ENCODE measurements at places on chromosomes 4 and X. TPM values are rescaled to one million over a fixed set of nuclear protein-coding genes. Genes with fewer than 3 reads are reported as not detected.

GRCh38 chr4:139858436-139859205, 193.0 kb downstream of the MGST2 start:
- DNase-seq = no peak
- no peaks in the 10 kb centered on the region for H3K36me3 ChIP-seq
- no peaks in the 10 kb centered on the region for H3K27me3 ChIP-seq
- H3K27ac ChIP-seq = no peak overlapping the region

- DNase-seq = no peak
- no peaks in the 10 kb centered on the region for H3K36me3 ChIP-seq
- H3K27ac ChIP-seq = no peak overlapping the region
- no peak overlapping the region for H3K4me3 ChIP-seq
- no peaks in the 10 kb centered on the region for H3K27me3 ChIP-seq
These were observed 54.1 kb upstream of the UNC5C start for GRCh38 chr4:95602872-95603271.

DNA sequence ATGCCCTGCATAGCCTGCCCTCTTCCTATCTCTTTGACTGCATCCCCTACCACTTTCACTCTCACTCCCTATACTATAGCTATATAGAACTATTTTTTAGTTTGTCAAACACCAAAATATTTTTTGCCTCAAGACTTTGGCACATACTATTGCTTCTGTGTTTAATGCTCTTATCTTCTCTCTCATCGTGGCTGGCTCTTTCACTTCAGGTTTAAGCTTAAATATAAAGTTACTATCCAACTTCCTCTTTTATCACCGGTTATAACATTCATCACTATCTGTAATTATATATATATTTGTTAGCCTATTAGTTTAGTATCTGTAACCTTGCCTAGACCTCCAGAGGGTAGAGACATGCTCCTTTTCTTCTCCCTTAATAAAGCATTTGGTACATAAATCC, 11.5 kb upstream of the HMGB2 start:
- no peaks in the 10 kb centered on the region for H3K27me3 ChIP-seq
- no peaks in the 10 kb centered on the region for H3K36me3 ChIP-seq
- H3K27ac ChIP-seq = no peak overlapping the region
- H3K4me1 ChIP-seq = no peaks in the 10 kb centered on the region

GRCh38 chr4:31169846-31170245, 449.7 kb downstream of the PCDH7 start:
- no peak overlapping the region for H3K4me3 ChIP-seq
- H3K27me3 ChIP-seq = no peaks in the 10 kb centered on the region
- H3K36me3 ChIP-seq = no peaks in the 10 kb centered on the region
- H3K27ac ChIP-seq = no peak overlapping the region
- DNase-seq = no peak
- H3K4me1 ChIP-seq = no peaks in the 10 kb centered on the region

- H3K4me1 ChIP-seq = peaks cover 5% of the 10 kb centered on the region
- H3K4me3 ChIP-seq = no peak overlapping the region
- no peaks in the 10 kb centered on the region for H3K36me3 ChIP-seq
- DNase-seq = no peak
These were observed 184.3 kb upstream of the NUDT6 start for GRCh38 chr4:123106747-123107146.

DNA sequence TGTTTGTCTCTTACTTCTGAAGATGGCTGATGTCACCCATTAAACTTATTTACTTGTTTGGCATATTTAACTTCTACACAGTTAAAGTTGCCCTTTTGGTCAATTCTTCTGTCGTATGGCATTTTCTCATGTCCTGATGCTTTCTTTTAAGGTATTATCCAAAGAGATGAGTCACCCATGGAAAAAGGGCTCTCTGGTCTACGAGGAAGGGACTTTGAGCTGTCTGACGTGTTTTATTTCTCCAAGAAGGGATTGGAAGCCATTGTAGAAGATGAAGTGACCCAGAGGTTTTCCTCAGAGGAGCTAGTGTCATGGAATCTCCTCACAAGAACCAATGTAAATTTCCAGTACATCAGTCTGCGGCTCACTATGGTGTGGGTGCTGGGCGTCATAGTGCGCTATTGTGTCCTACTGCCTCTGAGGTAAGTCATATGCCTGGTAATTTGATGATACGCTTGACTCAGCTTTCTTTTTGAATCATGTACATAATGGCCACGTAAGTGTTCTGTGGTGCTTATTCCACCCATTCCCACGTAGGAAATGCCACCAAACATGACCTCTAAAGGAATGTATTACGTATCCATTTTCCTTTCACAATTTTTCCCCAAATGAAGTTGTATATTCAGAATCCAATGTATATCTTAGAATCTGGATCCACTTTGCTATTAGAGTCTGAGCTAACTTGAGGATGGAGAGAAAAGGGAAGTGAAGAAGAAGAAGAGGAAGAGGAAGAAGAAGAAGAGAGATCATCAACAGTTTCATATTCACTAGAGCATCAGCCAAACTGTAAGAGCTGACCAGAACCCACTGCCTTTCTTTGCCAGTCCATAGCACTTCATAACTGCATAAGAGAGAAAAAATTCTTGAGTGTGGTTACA, 45.7 kb downstream of the GPAT3 start:
- H3K4me3 ChIP-seq = no peak overlapping the region
- DNase-seq = no peak
- peaks cover 9% of the 10 kb centered on the region for H3K4me1 ChIP-seq
- H3K27ac ChIP-seq = peak overlapping the region; percentile 59
- no peaks in the 10 kb centered on the region for H3K36me3 ChIP-seq
- no peaks in the 10 kb centered on the region for H3K27me3 ChIP-seq

DNA sequence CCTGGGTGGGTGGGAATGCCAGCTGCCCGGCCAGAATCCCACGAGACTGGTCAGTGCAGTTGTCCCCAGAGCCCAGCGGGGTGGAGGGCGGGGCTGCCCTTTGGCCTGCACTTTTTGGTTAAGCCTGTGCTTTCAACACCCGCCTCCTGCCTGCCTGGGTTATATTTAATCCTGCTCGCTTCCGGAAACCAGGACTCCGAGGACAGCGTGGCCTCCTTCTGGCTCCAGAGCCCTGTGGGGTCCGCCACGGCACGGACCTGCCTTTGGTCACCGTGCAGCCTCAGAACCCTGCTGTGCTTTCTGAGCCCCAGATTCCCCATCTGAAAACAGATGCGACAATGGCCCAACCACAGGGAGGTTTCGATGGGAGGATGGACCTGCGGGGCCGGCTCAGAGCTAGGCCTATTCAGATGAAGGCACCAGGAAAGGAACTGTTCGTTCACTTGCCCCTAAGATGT, 29.4 kb upstream of the KIAA0232 start:
- no peak for DNase-seq
- peaks cover 18% of the 10 kb centered on the region for H3K4me1 ChIP-seq
- H3K4me3 ChIP-seq = no peak overlapping the region
- H3K27me3 ChIP-seq = no peaks in the 10 kb centered on the region
- H3K36me3 ChIP-seq = no peaks in the 10 kb centered on the region
- H3K27ac ChIP-seq = no peak overlapping the region

DNA sequence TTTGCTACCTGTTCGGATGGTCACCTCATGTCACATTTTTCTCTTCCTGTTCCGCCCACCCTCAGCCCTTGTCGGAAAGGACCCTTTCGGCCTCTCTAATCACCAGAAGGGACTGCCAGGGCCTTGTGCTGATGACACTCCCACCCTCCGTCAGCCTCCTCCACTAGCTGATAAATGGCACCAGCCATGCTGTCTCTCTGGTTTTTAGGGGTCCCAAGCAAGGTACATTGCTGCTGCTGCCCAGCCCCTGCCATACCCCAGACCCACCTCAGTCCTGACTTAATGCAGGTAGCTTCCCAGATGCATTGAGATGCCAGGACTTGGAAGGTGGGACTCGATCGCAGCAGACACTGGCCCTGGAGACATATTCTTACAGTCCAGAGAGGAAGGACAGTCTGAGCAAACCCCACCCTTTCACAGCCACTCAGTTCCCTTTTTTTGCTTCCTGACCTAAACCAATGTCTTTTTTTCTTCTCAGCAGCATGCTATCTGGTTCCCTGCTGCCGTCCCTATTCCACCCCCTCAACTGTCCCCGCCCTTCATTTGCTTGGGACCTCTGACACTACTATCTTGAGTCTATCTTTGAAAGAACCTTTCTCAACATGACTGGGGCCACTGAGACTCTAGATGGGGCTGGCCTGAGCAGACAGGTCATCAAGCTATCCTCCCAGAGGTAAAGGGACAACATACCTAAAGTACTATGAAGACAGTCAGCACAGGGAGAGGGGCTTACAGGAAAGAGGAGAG, at the start of gene BTK:
BTK (minus strand) TSS at position 397 of the 747 bp plus-strand sequence. CDS start 10,907 bp downstream, outside the sequence.
- no peak within 1 kb of the TSS for H3K27ac ChIP-seq
- no peak for DNase-seq
- no peaks in the 10 kb centered on the region for H3K36me3 ChIP-seq
- no peaks in the 10 kb centered on the region for H3K4me1 ChIP-seq
- H3K4me3 ChIP-seq = no peak within 1 kb of the TSS

DNA sequence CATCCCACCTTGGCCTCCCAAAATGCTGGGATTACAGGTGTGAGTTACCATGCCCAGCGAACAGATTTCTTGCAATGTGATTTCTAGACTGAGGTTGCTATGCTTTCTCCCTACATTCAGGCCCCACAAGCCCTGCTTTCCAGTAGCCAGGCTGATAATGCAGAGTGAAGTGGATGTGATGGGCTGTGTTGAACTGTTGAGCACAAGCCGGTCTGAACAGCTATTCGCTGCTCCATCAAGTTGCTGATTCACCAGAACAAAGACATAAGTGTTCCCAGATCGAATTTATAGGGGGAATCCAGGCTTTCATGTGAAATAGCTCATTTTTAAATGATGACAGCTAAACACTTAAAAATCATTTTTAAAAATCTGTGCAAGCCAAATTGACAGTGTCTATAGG, 8.0 kb downstream of the NIPAL1 start:
- H3K36me3 ChIP-seq = no peaks in the 10 kb centered on the region
- no peak overlapping the region for H3K4me3 ChIP-seq
- no peak for DNase-seq
- no peaks in the 10 kb centered on the region for H3K27me3 ChIP-seq
- no peak overlapping the region for H3K27ac ChIP-seq

DNA sequence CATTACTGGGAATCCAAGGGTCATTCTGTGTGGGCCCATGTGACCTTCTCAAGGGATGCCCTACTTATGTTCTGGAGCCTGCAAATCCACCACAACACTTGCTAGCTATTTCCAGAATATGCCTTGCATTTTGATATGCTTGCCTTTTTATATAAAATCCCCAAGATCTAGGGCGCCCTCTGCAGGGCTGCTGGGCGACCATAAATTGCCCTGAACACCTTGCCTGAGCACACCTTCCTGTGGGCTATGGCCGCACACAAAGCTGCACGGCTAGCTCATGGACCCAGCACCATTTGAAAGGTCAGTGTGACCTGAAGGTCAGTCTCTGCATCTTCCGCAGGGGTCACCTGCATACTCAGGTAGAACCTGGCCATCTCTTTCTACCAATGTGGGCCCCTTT, 311.7 kb downstream of the NLGN4X start:
- H3K4me3 ChIP-seq = no peak overlapping the region
- H3K4me1 ChIP-seq = no peaks in the 10 kb centered on the region
- no peaks in the 10 kb centered on the region for H3K36me3 ChIP-seq
- H3K27me3 ChIP-seq = no peaks in the 10 kb centered on the region

DNA sequence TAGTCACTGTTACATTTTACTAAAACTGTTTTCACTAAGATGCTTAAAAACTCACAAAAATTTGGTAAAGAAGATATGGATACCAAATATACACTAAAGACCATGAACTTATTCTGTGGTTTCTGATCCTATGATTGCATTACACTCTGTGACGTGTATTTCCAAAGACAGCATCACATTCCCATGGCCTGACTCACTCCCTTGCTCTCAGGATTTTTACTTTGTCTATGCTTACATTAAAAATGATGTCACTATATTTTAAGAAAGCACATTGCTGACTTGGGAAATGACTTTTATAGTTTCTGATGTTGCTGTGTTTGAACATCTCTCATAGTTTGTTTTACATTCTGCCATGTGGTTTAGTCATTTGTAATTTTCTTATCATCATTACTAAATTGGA, 327.9 kb upstream of the MAGEB18 start:
- H3K36me3 ChIP-seq = no peaks in the 10 kb centered on the region
- H3K4me1 ChIP-seq = no peaks in the 10 kb centered on the region
- H3K27ac ChIP-seq = no peak overlapping the region
- DNase-seq = no peak
- H3K4me3 ChIP-seq = no peak overlapping the region

- H3K4me3 ChIP-seq = no peak overlapping the region
- H3K27ac ChIP-seq = no peak overlapping the region
- no peak for DNase-seq
- no peaks in the 10 kb centered on the region for H3K27me3 ChIP-seq
- H3K4me1 ChIP-seq = no peaks in the 10 kb centered on the region
- H3K36me3 ChIP-seq = no peaks in the 10 kb centered on the region
These were observed 225.8 kb upstream of the TEX13C start for GRCh38 chrX:125093852-125094251.

DNA sequence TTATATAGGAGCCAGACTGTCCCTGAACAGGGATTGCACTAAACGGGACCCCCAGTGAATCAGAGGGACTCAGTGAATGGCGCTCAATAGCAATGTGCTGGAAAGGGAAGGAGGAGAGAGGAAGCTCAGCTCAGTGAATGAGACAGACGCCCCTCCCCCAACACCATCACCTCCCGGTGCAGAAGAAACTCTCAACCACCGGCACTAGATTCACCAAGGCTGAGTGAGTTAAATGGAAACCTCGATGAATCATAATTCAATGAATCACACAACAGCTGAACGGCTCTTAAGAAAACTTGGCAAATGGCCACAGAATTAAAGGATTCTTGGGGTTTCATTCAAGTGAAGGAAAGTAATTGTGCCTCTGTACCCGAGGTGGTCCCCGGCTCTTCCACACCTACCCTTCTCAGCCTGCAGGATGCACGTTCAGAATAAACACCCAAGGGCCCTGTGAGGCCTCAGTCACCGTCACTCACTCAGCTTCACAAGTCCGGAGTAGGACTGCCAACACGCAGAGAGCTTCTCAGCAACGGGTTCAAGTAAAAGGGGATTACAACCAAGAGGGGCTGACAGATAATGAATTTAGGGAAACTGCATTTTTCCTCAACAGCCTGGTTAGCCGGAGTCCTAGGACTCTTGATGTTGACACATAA, 29.3 kb downstream of the CRMP1 start:
- no peak for DNase-seq
- H3K36me3 ChIP-seq = no peaks in the 10 kb centered on the region
- H3K27me3 ChIP-seq = no peaks in the 10 kb centered on the region

- peaks cover 1% of the 10 kb centered on the region for H3K4me1 ChIP-seq
- no peak for DNase-seq
- no peak overlapping the region for H3K27ac ChIP-seq
- H3K4me3 ChIP-seq = no peak overlapping the region
- no peaks in the 10 kb centered on the region for H3K36me3 ChIP-seq
- H3K27me3 ChIP-seq = no peaks in the 10 kb centered on the region
These were observed 9.0 kb downstream of the ARAP2 start for GRCh38 chr4:36235306-36235705.

GRCh38 chrX:40647307-40648197, at the start of gene CXorf38:
Gene CXorf38 (minus strand): TSS chrX:40647561. CDS start chrX:40647520, 41 bp downstream.
- H3K36me3 ChIP-seq = no peaks in the 10 kb centered on the region
- H3K27me3 ChIP-seq = no peaks in the 10 kb centered on the region
- peaks cover 21% of the 10 kb centered on the region for H3K4me1 ChIP-seq
- peak within 1 kb of the TSS; percentile 75 for H3K4me3 ChIP-seq
- peak within 1 kb of the TSS; percentile 83 for H3K27ac ChIP-seq

GRCh38 chr4:120348948-120349347, 282.3 kb upstream of the MAD2L1 start:
- DNase-seq = no peak
- H3K4me3 ChIP-seq = no peak overlapping the region
- no peaks in the 10 kb centered on the region for H3K36me3 ChIP-seq
- no peaks in the 10 kb centered on the region for H3K4me1 ChIP-seq
- H3K27me3 ChIP-seq = no peaks in the 10 kb centered on the region
- H3K27ac ChIP-seq = no peak overlapping the region

UGT2B17 gene
- not detected for total RNA-seq

CFAP299 gene
- not detected for total RNA-seq

GRIA2 gene
- 1.6 TPM for total RNA-seq

HEPH gene
- total RNA-seq = 4.2 TPM

MGARP gene
- total RNA-seq = 0.78 TPM

FRG2 gene
- not detected for total RNA-seq

MAPK10 gene
- 24.1 TPM for total RNA-seq
